ENCODE measurements at places on chromosomes 2 and 18. TPM values are rescaled to one million over a fixed set of nuclear protein-coding genes. Genes with fewer than 3 reads are reported as not detected.
A peak's percentile ranks its signal among the peaks of the same experiment; 100 is the strongest.

DNA sequence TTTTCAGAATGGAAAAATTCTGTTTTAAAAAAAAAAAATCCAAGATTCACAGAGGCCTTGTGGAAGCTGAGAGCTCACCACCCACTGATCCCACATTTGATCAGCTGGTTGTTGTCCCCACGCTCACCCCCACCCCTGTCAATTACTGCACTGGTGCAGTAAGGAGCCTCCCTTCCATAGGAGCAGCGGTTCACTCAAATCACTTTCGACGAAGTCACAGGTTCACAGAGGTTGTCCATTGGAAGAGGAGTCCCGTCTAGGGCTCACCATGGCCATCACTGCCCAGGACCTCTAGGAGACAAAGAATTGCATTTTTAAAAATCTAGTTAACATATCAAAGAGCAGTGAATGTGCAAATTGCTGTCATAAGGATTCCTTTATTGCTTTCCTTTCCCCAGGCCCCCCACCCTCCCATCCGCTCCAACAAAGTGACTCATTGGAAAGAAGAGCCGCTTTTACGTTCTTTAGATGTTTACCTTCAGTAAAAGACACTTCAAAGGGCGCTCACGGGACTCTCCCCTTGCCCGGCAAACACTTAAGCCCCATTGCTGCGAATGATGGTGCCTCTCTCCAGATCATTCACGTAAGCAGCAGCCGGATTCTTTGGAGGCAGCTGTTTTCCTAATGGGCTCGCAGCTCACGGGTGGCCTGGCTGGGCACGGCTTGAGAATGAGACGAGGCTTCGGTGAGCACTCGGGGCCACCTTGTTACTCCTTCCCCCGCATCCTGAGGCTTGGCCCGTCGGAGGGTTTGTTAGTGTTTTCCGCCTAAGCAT lies 165.5 kb upstream of the SALL3 start:
- DNase-seq: no peak
- H3K4me3 ChIP-seq: no peak overlapping the region
- H3K27ac ChIP-seq: no peak overlapping the region
- no peaks in the 10 kb centered on the region for H3K36me3 ChIP-seq
- H3K27me3 ChIP-seq: no peaks in the 10 kb centered on the region
- H3K4me1 ChIP-seq: no peaks in the 10 kb centered on the region

DNA sequence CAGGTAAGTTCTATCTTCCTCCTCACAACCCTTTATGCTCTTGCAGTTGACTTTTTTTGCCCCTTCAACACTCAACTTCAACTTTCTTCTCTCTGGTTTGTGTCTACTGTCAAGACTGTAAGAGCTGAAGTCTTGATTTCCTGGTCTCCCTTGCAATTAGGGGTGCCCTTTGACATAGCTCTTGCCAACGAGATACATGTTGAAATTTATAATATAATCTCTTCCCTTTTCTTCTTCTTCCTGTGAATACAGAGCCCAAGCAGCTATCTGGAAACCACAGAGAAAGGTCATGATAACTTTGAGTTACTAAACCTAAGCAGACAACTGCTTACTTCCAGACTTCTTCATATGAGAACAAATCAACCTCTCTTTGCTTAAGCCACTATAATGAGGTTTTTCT lies 163.5 kb downstream of the MC4R start:
- no peak overlapping the region for H3K4me3 ChIP-seq
- no peak for DNase-seq
- H3K27ac ChIP-seq: no peak overlapping the region
- no peaks in the 10 kb centered on the region for H3K4me1 ChIP-seq
- H3K36me3 ChIP-seq: no peaks in the 10 kb centered on the region

- peak; percentile 46 for DNase-seq
- H3K4me3 ChIP-seq: no peak overlapping the region
- H3K36me3 ChIP-seq: no peaks in the 10 kb centered on the region
- peaks cover 9% of the 10 kb centered on the region for H3K27me3 ChIP-seq
- H3K4me1 ChIP-seq: peaks cover 17% of the 10 kb centered on the region
Observed at GRCh38 chr2:127022817-127023216, 84.1 kb downstream of the BIN1 start.

- peaks cover 22% of the 10 kb centered on the region for H3K4me1 ChIP-seq
- DNase-seq: peak; percentile 59
- no peak overlapping the region for H3K4me3 ChIP-seq
- no peaks in the 10 kb centered on the region for H3K27me3 ChIP-seq
- no peak overlapping the region for H3K27ac ChIP-seq
Observed at GRCh38 chr2:128643221-128644065, 324.8 kb upstream of the HS6ST1 start.

GRCh38 chr2:70888366-70888922 lies 47.3 kb upstream of the ATP6V1B1 start:
- no peak for DNase-seq
- H3K4me1 ChIP-seq: peaks cover 24% of the 10 kb centered on the region
- peaks cover 92% of the 10 kb centered on the region for H3K27me3 ChIP-seq
- H3K27ac ChIP-seq: no peak overlapping the region
- peaks cover 3% of the 10 kb centered on the region for H3K36me3 ChIP-seq

Gene GRP
- total RNA-seq: not detected

Gene KCNG2
- not detected for total RNA-seq
